Activated CD4-positive, CD25-positive, alpha-beta regulatory T cell treated with anti-CD3 and anti-CD28 coated beads, Interleukin-2, amount 50 U/mL, for 16 hours (primary cell): ENCODE measurements at places on chromosomes 13 and 19.

DNA sequence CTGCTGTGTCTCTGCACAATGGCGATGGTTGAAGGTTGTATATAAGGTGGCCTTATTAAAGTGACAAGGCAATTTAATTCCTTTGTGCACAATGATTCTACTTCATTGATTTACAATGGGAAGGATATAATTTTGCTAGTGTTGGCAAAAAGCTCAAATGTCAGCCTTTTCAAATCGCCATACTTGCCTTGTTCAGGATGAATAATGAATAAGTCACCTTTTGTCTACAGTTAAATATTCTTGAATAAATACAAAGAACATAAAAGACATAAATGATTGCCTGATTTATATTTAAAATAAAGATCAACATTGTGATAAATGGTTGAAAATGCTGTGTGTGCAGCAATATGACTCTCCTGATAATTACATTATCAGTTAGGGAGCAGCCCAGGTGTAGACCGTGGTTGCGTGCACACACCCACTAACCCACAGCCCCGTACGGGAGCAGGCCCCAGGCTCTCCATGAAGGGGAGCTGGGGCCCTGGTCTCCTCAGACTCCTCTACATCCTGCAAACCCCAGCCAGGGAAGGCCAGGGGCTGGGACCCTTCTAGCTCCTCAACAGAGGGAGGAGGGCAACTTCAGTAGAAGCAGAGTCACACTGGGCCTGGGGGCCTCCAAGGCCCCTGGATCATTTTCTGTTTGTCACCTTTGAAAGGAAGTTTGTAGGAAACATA is 64.9 kb downstream of the TEX29 start:
- DNase-seq: no peak

DNA sequence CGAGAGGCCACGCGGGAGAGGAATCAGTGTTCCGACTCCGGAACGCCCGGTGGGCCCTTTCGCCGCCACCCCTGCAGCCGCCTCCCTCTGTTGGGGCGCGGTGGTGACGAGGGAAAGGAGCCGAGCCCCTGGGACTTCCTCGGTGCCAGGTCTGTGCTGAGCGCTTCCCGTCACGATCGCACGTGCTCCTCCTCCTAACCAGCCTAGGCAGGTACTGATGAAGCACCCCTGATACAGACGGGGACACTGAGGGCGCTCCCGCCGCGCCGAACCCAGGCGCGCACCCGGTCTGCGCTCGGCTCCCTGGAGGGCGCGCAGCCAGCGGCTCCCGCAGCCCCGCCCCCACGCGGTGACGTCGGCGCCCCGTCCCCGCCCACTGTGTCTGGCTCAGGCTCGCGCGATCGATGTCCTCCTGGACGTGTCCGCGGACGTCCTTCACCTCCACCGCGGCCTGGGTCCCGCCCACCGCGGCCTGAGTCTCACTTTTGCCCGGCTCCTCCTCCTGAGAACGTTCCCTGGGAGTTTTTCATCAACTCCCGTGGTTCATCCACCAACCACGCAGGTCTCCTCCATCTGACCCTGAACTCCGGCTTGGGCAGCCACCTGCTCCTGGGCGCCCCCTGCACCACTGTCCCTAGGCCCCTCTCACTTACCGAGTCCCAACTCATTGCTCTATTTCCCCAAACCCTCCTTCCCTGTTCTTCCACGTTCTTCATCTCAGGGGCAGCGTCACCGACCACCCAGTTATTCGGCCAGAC is 2.6 kb upstream of the KLK15 start:
- DNase-seq: peak; percentile 46

DNA sequence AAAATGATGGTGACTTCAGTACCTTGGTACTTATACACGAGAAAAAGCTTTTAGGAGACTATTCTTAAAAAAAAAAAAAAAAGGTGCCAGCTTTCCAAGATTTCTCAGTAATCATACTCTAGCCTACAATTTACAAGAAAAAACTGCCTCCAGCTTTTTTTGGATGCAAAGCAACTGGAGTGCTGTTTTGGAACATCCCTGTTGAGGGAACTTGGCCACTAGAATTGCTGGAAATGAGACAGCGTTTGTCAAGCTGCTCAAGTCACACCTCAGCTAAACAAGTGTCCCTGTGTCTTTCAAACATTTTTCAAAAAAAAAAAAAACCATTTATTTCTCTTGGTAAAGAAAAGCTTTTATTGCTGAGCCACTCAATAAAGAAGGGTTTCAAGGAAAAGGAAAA is 413.1 kb upstream of the ARGLU1 start:
- no peak for DNase-seq

DNA sequence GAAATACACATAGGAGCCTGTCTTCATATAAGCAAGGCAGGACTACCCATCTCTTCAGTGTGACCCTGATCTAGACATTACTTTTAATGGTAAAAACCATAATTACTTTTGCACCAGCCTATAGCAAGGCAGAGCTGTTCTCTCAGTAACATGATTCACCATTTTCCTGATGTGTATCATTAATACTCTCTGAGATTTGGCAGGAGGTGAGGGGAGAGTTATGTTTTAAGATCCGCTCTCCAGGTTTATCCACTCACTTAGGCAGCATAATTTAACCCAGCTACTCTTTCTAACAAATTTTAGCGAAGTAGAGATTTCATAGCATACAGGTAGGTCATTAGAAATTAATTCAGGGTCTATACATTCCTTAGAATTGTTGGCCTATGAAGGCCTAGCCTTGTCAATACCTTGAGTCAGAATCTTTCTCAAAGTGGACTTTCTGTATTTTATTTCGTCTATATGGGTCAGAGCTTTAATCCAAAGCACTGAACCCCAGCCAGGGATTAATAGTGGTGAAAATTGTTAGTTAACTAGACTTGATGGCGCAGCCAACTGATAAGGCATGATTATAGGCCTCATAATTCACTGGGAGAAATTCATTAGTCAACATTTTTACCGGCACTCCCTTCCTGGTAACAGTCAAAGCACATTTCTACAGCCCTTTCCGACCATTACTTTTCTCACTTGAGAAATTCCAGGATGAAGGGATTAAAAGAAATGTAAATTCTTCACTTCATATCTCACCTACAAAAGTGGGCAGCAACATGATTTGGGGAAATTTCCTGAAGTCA is 955.1 kb downstream of the DIAPH3 start:
- no peak for DNase-seq

- no peak for DNase-seq
These were observed 195.2 kb downstream of the UQCRFS1 start for GRCh38 chr19:29017788-29018187.

DNA sequence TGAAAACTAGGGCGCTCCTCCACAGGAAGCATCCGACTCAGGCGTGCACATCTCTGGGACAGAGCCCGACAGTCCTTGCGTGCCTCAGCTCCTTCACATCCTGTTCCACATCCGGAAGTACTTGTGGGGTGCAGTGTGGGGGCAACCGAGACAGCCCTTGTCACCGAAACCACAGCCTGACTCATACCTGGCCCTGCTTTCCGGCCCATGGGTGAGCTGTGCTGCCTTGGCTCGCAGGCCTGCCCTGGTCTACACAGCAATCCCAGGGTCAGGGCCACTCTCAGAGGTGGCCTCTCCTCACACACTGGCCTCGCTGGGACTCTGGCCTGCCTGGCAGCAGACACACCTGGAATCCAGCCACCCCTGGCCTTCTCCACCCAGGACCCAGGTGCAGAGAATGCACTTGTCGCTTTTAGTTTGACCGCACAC is 100.4 kb downstream of the STK24 start:
- peak; percentile 73 for DNase-seq

DNA sequence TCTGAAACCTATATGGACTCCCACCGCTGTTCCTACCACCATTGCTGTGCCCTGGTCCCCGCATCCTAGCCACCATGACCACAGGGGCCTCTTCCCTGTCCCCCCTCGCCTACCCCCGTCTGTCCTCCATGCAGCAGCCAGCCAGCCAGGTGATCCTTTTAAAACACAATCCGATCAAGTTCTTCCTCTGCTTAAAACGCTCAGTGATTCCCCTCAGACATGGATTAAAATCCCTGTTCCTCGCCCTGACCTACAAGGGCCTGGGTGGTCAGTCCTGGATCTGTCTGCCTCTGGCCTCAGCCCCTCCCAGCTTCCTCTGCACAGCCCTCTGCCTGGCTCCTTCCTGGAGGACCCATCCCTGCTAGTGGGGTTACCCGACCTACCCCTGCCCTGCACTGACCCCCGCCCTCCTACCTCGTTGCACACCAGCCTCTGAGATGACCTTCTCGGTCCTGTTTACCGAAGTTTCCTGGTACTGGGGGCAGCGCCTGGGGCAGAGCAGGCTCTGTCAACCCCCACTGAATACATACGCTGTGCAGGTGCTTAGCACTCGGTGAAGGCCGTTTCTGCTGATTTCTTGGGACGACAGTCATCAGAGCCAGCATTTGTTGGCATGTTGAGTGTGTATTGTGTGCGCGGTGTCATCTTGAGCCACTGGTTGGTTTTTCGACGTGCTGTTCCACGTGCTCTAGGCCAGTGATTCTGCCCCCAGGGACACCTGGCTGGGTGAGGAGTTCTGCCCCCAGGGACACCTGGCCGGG is 14.7 kb upstream of the LENG8 start:
- no peak for DNase-seq

- DNase-seq: peak; percentile 64
These were observed 3.7 kb downstream of the WDR87 start for GRCh38 chr19:37902668-37903067.

GRCh38 chr13:46624353-46624752 is 71.4 kb downstream of the LRCH1 start:
- DNase-seq: no peak

GRCh38 chr19:40672038-40672437 is 18.4 kb downstream of the NUMBL start:
- no peak for DNase-seq

DNA sequence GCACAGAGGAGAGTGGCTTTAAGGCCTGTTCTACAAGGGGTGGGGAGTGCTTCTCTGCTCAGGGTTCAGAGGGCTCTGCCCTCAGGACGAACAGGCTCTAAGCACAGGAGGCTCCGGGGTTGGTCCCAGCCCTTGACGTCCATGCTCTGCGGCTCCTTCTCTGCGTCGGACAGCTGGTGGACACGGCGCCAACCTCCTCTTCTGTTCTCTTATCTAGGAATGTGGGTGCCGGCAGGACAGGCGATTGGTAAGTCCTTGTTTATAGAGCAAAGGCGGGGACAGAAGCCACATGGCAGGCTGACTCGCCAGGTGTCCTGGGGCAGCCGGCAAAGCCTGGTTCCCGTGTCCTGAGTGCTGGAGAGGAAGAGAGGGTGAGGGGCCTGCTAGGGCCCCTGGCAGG is 8.4 kb upstream of the RPS15 start:
- no peak for DNase-seq

GRCh38 chr13:28754698-28755545 is 36.2 kb upstream of the SLC46A3 start:
- DNase-seq: no peak

- DNase-seq: no peak
These were observed 629.7 kb downstream of the LIG4 start for GRCh38 chr13:107585469-107586180.

DNA sequence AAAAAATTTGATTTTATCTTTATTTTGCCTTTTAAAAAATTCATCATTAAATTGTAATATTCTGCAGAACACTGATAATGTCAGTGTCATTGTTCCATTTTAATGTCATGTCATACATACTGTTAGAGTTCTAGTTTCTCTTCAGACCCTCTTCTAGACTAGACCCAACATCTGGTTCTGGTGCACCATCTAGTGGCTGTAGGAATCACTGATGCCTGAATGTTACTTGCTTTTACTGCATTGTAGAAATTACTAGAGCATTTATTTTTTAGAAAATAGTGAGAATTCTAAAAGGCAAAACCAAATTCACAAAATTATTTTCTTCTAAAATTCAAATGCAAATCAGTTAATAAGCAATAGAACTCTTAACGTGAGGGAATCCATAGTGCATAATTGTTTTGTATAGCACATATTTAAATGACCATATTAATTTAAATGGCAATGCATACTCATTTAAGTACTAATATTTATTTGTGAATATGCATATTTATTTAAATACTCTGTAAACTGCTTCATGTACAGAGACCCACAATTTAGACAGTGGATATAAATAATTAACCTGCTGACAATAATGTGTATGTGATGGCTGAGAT is 425.7 kb downstream of the KLF12 start:
- DNase-seq: no peak

DNA sequence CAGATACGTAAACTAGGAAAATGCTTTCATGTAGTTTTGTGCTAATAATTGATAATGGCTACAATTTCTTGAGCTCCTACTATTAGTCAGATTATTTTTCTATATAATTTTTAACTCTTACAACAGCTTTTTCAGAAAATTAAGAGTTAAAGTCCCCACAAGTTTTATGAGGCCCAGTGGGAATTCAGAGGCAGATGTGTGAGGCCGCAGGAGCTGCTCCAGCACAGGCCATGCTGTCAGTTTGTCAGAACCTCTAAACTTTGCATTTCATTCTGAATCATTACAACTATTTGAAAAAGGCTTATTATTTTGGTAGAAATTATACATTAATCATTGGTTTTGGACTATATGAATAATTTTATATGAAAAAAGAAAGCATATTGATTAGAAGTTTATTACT is 370.8 kb downstream of the MYO16 start:
- no peak for DNase-seq

- no peak for DNase-seq
These were observed 348.8 kb downstream of the SPRY2 start for GRCh38 chr13:79992111-79992510.
